ENCODE measurements at places on chromosomes 3 and 15.

GRCh38 chr3:58077596-58078285 lies 69.5 kb downstream of the FLNB start:
- no peak for DNase-seq

GRCh38 chr15:56428821-56429458 lies 36.0 kb downstream of the MNS1 start:
- DNase-seq, result no peak

DNA sequence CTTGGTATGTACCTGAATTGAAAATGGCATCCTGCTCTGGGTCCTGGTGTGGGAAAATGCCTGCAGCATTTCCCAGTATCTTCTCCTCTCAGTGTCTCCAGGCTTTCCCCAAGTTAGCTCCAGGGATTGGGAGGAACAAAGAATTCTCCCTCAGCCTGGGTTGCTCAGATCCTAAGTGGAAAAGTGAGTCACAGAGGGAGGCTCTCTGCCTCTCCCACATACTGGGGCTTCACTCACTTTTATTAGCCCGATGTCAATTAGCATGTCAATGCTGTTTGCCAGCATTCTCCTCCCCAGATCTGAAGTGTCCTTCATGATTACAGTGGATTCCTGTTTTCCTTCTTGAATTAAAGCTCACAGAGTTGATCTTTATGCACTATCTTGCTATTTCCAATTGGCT lies 655.0 kb downstream of the EPHA3 start:
- DNase-seq, result no peak

GRCh38 chr3:18898911-18899310 lies 249.4 kb upstream of the KCNH8 start:
- no peak for DNase-seq

GRCh38 chr3:127484601-127485388 lies 105.7 kb downstream of the TPRA1 start:
- no peak for DNase-seq

DNA sequence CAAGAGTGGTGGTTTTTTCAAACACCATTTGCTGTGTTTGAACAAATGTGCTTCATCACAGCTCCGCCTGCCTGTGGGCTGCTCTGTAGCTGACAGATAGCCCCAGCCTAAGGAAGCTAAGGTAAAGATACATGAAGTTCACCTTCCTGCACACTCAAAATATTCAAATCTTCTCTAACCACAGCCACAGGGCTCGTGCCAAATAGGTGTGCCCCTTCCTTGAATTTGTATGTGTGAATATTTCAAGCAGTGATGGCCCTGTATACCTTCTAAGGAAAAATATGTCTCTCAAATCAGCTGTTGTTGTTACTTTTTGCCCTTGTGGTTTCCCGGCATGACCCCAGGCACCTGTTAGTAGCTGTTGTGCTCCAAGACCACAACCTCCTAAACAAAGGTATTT lies 92.8 kb downstream of the CCNL1 start:
- no peak for DNase-seq

DNA sequence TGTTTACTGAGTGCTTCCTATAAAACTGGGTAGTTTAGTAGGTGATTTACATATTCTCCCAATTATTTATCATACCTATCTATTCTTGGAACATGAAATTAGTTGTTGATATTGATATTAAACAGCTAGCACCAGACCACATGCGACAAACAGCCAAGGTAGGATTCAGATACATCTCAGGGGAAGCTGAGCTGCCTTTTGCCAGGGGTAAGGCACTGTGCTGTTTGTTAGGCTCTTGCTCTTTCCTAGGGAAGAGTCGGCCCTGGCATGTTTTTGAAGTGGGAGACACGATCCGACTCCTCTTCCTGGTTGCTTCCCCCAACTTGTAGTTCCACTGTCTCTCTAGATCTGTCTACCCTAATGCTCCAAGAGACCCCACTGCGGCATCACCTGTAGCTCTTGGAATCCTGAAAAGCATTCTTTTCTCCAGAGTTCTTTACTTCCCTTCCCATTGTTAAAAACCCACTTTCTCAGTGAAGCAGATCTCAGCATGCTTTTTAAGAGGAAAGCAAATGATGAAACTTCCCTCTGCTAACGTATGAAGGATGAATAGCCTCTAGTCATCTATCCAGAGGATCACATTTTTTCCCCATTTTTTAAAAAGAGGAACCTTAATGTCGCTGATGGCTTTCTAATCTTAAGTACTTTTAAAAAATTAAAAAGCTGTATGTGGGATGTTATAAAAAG lies 138.4 kb downstream of the GHSR start:
- DNase-seq, result no peak

- DNase-seq, result no peak
Measured at GRCh38 chr15:58434334-58434875, 2.6 kb downstream of the LIPC start.
